Fibroblast of the aortic adventitia (primary cell): ENCODE measurements at places on chromosomes 4 and X.

- DNase-seq: no peak
Measured at GRCh38 chr4:35978551-35978950, 265.8 kb downstream of the ARAP2 start.

GRCh38 chr4:76556452-76556851, 121.4 kb downstream of the SHROOM3 start:
- DNase-seq: peak; percentile 13

GRCh38 chr4:152735396-152735859, 44.1 kb downstream of the TIGD4 start:
- peak; percentile 42 for DNase-seq

DNA sequence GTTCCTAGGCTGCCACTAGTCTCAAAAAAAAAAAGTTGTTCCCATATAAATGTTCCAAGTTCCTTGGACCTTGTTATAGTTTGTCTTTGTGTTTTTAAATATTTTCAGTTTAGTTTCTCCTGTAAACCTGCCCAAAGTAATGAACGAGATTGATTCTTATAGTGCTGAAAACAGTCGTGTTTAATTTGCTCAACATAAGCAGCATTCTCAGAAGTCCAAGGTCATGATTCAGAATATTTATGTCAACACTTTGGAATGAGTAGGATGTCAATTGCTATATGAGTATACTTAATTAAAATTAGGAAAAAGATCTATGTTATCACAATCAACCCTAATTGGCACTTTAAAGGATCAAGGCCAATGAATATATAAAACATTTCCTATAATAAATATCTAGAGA, 510.9 kb downstream of the PPP4R3C start:
- DNase-seq: no peak

DNA sequence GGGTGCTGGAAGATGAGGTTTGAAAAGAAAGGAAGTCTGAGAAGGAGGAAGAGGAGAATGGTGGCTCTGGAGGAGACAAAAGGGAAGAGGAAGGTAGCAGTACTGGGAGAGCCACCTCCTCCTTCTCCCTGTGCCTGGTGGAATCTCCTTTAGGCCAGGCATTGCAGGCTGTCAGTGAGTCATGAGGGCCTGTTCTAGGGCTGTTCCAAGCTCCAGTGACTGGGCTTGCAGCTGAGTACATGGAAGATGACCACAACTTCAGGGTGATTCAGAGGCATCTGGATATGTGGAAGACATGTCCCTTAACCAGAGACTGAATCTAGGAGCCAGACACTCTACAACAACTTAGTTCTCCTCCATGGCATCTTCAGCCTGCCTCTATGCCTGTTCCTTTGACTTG, 107.8 kb downstream of the EFNB1 start:
- peak; percentile 82 for DNase-seq

DNA sequence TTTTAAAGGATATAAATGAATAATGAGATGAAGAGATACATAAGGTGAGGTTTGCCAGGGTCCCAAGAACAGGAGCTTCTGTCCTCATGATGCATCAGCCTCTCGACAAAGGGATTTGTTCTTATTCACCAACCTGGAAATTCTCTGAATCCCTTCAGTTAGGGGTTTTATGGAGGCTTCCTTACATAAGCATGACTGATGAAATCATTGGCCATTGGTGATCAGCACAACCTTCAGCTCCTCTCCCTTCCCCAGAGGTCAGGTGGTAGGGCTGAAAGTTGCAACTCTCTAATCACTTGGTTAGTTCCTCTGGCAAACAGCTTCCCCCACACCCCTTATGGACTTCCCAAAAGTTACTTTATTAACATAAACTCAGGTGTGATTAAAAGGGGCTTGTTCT, 222.0 kb downstream of the SPRY1 start:
- DNase-seq: no peak

DNA sequence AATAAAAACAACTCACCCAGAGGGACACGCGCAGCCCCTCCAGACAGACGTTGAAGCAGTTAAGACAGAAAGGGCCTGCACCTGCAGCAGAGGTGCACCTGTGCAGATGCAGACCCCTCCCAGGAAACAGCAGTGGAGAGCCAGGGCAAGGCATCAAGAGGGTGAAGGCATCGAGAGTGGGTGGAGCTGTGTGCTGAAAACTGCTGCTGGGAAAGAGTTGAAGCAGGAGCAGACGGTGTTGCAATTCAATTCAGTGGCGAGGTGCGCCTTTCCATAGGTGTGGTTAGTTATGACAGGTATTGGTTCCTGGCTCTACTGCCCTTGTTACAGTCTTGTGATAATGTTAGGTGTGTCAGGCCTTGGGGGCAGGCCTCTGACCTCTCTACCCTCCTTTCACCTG, 16.7 kb downstream of the LETM1 start:
- no peak for DNase-seq

- no peak for DNase-seq
Measured at GRCh38 chrX:132748909-132749308, 209.5 kb downstream of the HS6ST2 start.

DNA sequence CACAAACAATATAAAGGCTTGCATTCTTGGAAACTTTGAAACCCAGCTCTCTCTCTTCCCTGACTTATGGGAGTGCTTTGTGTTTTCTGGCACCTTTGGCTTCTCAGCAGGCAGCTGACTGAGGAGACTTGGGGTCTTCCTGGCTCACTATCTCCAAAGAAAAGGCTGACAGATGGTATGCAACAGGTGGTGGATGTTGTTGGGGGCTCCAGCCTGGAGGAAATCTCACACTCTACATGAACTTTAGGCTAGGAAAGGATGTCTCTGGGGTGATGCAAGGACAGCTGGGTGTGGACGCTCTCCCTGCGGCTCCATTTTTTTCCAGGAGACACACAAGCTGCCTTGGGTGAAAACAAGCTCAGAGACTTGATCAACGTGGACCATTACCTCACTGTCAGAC, 67.4 kb downstream of the DNAAF6 start:
- no peak for DNase-seq

DNA sequence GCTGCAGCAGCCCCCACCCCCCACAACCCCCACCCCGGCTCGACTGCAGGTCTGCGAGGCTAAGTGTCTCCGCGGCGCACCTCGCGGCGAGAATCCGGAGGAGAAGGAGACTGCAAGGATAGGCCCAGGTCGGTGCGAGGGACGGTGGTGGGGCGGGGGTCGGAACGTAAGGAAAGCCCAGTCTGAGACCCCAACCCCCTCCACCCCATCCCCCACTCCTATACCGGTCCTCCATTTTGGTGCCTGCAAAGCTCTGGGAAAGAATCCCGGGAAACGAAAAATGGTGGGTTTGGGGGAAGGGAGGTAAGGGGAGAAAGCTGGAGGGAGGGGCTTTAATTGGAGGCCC, 614 bp downstream of the BEX3 start:
- DNase-seq: peak; percentile 45

GRCh38 chr4:40173470-40173875, 23.4 kb upstream of the RHOH start:
- DNase-seq: peak; percentile 6

DNA sequence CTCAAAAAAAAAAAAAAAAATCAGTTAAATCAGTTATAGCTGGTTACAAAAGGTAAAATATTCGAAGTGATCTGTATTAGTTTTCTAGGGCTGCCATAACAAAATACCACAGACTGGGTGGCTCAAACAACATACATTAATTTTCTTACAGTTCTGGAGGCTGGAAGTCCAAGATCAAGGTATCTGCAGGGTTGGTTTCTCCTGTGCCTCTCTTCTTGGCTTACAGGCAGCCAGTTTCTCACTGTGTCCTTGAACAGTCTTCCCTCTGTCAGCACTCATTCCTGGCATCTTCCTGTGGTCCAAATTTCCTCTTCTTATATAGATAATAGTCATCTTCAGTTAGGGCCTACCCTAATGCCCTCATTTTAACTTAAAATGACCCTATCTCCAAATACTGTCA, 239.9 kb downstream of the MGST2 start:
- no peak for DNase-seq

DNA sequence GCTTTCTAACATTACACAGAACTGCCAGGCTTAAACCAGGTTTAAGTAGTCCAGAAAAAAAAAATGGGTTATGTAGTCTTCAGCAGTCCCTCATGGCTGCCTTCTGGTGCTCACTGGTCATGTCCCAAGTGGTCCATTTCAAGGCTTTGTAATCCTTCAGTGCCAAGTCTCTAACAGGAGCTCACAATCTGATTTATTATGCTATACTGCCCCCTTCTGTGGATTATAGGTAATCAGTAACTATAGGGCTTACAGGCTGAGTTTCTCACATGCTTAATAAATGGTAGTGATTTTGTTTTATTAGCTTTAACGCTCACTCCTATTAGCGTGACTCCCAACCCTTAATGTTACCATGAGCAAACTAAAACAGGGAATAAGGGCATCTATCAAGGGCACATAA, 92.5 kb upstream of the EDA2R start:
- peak; percentile 76 for DNase-seq

DNA sequence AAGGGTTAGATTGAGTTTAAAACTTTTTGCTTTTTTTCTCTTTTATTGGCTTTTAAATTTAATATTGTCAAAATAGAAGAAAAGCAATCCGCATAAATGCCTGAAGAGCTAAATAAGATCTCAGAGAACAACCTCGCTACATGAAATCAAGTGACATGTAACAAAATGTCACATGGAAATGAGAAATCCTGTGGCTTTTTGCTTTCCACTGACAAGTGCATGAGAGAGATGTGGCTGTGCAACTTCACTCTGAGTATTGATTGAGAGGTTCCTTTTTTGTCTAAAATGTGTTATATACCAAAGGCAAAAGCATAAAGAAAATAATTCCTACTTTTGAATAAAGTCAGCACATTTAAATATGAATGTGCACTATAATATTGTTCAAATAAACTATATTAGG, 263.5 kb downstream of the MAPK10 start:
- DNase-seq: no peak

- no peak for DNase-seq
Measured at GRCh38 chr4:2069161-2069971, 10.2 kb downstream of the NAT8L start.

DNA sequence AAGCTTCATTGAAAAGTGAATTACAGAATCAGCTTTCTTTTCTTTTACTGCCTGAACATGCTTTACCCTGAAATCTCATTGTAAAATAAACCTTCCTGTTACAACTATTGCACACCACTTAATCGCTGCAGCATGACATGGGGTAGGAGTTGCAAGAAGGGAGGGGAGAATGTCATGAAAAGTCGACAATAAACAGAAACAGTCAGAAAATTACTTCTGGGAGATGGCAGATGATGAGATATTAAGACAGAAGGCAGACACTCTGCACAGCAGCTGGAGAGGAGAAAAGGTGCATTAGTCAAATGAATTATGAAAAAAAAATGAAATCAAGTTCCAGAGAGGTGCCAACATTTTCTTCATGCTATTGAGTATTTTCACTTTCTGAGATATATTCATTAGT, 287.7 kb downstream of the PCDH7 start:
- DNase-seq: no peak

- no peak for DNase-seq
Measured at GRCh38 chr4:24278693-24279092, 305.7 kb downstream of the DHX15 start.

DNA sequence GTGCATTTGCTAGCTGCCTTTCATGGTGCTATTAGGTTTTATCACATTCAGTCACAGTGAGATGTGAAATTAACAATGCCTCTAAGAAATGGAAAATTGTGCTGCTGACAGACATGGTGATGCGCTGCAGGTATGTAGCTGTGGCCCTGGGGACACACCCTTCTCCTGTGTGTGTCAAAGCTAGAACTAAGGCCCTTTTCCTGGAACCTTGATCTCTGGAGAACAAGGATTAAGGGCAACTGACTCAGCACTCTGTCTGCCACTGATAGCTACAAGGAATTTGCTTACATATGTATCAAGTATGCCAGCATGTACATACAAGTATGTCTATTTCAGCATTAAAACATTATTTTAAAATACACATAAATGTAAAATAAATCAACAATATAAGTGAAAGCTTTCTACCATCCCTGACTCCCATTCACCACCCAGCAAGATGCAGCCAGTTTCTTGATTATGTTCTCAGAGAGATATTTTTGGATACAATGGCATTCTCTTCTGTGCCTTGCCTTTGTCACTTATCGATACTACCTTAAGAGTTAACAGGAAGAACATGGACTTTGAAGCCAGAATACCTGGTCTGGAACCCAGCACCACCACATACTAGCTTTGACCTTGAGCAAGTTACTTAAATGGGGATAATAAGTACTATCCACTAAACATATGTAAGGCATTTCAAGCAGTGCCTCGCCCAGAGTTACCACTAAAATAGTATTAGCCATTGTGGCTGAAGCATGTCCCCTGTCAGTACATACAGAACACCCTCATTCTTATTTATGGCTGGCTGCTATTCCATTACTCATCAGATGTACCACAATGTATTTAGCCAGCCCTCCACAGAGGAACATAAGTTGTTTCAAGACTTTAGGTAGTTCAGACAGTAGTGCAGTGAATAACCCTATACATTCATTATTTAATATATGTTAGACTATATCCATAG, 68.5 kb downstream of the NPNT start:
- no peak for DNase-seq

- DNase-seq: no peak
Measured at GRCh38 chr4:151644622-151645021, 116.2 kb downstream of the GATB start.

DNA sequence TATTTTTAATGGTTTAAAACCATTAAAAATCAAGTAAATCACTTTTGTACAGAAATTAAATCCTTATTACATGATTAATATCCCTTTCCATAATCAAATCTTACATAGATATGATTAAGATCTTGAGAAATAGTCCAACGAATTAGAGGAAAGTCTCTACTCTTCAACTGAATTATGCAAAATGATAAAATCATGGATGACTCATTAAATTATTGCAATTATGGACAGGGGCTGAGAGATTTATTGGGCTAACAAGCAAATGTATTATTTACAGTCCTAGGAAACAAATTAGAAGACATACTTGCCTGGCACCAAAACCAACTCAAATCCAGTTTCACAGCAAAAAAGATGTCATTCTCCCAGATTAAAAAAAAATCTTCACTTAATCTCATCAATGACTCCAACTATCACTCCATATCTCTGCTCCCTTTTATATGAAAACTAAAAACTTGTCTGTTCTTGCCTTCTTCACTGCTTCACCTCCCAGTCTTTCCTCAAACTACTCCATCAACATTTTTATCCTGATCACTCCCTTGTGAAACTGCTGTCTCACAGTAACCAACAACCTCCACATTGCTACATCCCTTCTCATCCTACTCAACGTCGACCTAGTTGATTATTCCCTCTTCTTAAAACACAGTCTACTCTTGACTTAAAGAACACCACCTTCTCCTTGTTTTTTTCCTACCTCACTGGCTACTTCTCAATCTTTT, 18.4 kb upstream of the DDX60 start:
- DNase-seq: no peak
